ENCODE measurements at places on chromosomes 12 and 14.

DNA sequence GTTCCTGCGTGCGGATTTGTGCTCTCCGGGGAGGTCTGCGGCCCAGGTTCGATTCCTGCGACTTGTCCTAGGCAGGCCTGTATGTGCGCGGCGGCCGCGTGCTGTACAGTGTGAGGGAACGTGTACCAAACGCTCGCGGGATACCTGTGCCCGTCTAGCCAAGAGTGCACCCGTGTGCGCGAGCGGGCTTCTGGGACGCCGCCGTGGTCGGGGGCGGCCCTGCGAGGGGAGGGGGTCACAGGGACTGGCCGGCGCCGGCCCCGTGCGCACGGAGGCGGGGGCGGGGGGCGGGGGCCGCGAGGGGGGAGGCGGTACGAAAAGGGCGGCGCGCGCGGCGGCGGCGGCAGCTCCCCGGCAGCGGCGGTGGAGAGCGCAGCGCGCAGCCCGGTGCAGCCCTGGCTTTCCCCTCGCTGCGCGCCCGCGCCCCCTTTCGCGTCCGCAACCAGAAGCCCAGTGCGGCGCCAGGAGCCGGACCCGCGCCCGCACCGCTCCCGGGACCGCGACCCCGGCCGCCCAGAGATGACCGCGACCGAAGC lies at the start of gene DLK1:
DLK1 (plus strand) TSS at position 343 of the 536 bp plus-strand sequence; CDS start at position 520, 177 bp downstream.
- DNase-seq, result no peak

GRCh38 chr12:98022961-98023360 lies 492.4 kb upstream of the TMPO start:
- DNase-seq, result no peak

DNA sequence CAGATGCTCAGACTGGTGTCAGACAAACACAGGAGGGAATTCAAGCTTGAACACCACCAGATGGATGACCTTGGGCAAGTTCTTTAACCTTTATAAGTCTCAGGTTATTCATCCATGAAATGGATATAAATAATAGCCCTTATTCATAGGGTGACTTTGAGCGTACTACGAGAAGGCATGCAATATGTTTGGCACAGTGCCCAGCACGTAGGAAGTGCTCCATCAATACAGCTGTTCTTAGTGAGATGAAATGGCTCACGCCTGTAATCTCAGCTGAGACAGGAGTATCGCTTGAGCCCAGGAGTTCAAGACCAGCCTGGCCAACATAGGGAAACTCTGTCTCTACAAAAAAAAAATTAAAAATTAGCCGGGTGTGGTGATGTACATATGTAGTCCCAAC lies 84.8 kb upstream of the FICD start:
- DNase-seq, result no peak

GRCh38 chr14:74456684-74457564 lies 30.9 kb upstream of the SYNDIG1L start:
- DNase-seq, result peak; percentile 82

DNA sequence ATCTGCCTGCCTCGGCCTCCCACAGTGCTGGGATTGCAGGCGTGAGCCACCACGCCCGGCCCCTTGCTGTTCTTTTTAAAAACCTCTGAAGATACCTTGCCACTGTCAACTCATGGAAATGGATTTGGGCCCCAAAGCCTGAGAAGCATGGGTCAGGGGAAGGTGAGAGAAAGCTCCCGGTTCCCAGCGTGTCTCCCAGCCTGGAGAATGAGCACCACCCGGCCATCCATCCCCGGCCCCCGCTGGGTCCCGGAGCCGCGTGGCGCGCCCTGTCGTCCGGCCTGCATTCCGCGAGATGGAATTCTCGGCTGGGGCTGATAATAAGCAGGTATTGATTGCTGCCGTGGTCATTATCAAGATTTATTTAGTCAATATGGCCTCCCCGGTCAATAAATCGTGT lies 126.5 kb upstream of the MYL2 start:
- DNase-seq, result no peak

GRCh38 chr12:29971446-29971845 lies 187.7 kb upstream of the TMTC1 start:
- no peak for DNase-seq

GRCh38 chr12:53061404-53062010 lies 11.6 kb downstream of the TNS2 start:
- peak; percentile 61 for DNase-seq

DNA sequence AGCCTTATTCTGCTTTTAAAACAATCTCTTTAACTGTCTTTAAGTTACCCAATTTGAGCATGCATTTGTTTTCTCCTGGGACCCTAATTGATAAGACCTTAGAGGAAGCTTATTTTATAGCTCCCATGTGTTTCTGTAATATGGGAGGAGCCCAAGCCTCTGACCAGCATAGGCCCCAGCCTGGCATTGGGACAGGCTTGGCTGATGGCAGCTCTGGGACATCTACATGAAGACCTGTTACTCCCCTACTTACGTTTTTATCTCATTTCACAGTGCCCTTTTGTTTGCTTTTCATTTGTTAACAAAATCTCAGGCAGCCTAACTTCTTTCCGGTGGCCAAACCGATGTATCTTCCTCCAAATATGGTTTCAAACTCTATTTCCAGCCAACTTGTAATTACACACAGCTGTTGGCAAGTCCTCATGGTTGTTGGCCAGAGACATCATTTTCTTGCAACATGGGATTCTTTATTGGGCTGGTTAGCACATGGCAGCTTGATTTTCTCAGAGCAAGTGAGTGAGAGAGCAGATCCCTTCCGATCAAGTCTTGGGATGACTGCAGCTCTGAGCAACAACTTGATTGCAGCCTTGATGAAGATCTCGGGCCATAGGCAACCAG lies 1117.5 kb downstream of the AACS start:
- no peak for DNase-seq

DNA sequence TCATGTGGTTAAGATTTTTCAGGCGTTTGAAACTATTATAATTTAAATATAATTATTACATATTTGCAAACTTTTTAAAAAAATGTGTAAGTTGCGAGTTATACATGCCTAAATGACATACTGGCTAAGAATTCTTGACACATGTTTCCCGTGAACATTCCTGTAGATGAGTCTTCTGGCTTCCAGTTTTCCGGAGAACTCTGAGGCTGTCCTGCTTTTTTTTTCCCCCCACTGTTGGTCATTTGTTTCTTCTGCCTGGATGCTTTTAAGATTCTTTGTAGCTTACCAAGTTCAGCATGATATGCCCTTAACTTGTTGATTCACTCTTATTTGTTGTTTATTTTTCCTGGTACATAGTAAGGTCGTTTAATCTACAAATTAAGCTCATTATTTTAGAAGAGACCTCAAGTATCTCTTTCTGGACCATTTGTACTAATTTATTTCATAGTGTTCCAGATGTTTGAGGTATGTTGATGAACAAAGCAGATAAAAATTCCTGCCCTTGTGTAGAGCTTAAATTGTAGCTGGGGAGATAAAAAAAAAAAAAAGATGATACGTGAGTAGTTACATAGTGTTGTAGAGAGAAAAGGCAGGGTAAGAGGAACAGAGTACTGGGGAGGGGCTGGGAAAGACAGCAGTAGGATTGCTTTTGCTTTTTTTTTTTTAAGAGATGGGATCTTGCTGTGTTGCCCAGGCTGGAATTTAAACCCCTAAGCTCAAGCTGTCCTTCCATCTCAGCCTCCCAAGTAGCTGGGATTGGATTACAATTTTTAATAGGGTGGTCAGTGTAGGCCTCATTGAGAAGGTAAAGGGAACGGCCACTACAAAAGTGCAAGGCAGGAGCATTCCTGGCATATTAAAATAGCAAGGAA lies 32.8 kb downstream of the ARHGAP5 start:
- DNase-seq, result no peak

DNA sequence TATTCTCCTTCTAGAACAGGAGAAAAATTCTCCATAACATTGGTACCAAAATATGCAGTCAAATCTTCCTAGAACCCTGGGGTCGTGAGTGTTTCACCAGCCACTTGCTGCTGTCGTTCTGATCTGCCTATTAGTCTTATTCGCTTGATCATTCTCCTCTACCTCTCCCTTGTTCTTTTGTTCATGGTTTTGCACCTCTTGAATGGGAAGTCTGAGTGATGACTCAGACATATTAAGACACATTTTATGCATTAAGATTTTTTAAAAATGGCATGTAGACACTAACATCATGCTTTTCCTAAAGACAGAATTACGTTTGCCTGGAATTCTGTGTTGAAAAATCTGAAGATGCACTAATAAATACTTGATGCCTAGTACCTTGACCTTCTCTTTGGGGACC lies 159.2 kb upstream of the LRIG3 start:
- DNase-seq, result no peak

DNA sequence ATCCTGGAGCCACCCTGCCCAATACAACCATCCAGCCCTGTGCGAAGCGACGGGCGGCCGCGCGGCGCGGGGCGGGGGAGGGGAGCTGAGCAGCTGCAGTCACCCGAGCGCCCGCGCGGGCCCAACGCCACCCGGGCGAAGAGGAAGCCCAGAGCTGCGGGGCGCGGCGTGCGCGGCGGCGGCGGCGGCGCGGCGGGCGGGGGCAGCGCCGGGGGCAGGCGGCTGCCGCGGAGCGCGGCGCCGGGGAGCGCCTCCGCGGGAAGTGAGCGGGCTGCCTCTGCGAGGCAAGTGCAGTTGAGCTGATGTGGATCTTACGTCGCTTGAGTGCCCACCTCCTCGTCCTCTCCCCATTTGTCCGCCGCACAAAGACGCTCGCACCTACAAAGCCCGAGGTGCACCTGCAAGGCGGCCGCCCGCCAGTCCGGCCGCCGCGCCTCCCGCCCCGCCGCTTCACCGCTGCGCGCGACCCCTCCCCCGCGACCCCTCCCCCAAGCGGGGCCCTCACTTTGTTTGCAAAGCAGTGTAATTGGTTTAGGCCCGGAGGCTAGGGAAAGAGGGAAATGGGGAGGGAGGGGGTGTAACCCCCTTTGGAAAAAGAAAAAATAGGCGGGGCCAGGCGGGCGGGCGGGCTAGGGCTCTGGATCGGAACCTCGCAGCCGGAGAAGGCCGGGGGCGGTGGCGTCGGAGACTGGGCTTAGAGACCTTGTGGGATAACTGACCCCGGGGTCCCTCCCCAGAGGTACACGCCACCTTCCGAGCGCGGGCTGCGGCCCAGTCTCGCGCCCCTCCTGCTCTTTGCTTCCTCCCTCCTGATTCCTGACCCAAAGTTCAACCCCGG lies at the start of the genes FOXA1 and TTC6:
FOXA1 (minus strand) TSS at position 279 of the 838 bp plus-strand sequence; CDS start at position 2, 277 bp downstream.
TTC6 (plus strand) TSS at position 659 of the 838 bp plus-strand sequence. CDS start 26,436 bp downstream, outside the sequence.
- DNase-seq, result peak; percentile 30

GRCh38 chr12:94026596-94026995 lies 121.8 kb upstream of the PLXNC1 start:
- no peak for DNase-seq

- no peak for DNase-seq
Observed at GRCh38 chr12:107767466-107767865, 6.5 kb upstream of the PRDM4 start.

- no peak for DNase-seq
Observed at GRCh38 chr14:98292191-98292590, 979.8 kb downstream of the BCL11B start.

DNA sequence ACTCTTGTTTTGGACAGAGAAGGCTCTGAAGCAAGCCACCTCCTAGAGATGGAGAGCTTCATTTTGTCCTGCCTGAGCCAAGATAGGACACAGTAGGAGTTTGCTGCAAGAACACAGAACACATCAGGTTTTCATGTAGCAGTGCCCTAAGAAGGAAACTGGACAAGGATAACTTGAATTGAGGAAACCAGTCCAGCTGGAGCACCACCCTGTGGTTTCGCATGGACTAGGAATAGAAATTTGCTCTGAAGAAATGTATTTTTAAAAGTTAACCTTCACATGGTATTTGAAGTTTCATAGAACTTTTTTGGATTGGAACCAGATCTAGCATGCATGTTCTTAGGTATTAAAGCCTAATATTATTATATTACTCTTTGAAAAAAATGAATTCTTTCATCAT lies 68.8 kb downstream of the RERG start:
- DNase-seq, result no peak

DNA sequence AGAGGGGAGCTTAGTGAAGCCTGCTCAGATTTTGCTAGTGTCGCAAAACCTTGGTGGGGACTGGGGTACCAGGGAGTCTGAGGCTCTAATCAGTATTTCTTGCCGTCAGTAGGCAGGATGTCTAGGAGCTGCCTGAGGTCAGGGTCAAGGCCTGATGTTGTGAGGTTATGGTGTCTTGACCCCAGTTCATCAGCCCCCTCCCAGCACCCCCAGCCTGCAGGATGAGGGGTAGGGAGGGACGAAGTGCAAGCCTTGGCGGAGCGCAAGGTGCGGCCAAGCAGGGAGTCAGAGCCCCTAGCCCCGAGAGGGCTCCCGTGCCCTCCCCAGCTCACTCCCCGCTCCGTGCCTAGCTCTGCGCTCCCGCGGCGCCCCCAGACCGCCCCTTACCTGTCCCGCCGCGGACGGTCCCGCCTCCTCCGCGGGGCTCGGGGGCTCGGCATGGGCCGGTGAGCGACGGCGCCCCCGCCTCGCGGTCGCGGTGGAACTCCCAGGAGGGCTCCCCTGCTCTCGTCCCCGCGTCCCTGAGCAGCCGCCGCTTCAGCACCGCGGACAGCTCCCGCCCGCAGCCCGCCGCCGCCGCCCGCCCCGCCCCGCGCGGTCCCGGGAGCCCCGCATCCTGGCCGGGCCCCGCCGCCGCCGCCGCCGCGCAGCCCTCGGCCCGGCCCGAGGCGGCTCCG lies 347 bp downstream of the SYNDIG1L start:
- no peak for DNase-seq

- DNase-seq, result no peak
Observed at GRCh38 chr12:43858096-43858495, 22.2 kb downstream of the TMEM117 start.

- DNase-seq, result no peak
Observed at GRCh38 chr12:132199526-132200319, 55.5 kb downstream of the NOC4L start.

- DNase-seq, result no peak
Observed at GRCh38 chr14:73712540-73713180, 1.5 kb downstream of the PNMA1 start.

DNA sequence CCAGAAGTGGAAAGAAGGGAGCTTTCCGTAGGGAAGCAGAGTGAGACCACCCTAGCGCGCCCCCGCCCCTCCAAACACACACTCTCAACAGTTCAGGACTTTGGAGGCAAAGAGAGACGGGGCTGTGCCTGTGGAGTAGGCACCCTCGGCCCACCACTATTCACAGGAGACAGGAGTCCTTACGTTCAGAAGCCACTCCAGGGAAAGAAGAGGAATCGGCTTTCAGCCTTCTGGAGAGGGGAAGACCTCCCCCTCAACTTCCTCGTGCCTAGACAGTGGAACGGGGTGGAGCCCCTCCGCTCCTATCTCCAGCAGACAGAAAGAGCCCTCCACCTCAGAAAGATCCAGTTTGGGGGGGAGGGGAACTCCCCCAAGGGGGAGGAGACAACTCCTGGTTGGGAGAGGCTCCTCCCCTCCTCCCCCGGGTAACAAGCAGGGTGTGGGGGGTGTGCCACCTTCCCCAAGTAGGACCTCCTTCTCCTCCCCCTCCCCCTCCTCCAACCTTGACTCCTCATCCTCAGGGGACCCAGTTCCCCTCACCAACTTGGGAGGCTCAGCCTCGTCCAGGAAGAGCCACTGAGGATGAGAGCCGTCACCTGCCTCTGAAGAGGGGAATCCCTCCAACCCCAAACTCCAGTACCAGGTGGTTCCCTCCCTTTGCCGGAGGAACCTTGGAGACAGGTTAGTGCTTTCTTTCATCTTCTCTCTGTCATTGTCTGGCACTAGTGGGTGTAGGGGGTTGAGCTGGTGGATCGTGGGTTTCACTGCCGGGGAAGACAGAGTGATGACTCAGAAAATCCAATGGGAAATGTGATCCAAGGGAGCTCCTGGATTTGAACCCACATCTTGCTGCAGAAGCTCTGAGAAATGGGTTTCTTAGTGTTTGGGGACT lies 883 bp downstream of the FOXJ2 start:
- peak; percentile 66 for DNase-seq

GRCh38 chr12:70885956-70886355 lies 34.6 kb downstream of the PTPRR start:
- DNase-seq, result no peak

GRCh38 chr14:62778852-62779251 lies 266.4 kb downstream of the KCNH5 start:
- no peak for DNase-seq

All from WERI-Rb-1 (cell line).